ENCODE measurements at places on chromosomes 5 and 9. TPM values are rescaled to one million over a fixed set of nuclear protein-coding genes. Genes with fewer than 3 reads are reported as not detected.

C9orf153 gene
- 0.66 TPM for polyA plus RNA-seq

DNA sequence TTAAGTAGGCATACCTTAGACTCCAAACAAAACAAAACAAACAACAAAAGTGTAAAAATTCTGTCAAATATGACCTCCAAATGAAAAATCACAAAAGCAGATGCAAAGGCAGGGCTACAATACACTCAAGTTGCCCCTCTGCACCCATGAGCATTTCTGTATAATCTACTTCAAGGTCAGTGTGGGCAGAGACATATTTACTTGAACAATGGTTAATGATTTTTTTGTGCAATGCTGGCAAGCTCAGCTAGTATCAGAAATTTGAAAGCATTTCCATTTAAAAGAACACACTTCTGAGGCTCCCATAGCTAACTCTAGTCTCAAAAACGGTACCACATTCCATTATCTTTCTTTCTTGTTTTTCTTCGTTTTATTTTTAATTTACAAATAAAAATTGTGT lies 57.9 kb downstream of the PLCXD3 start:
- DNase-seq = no peak

BTNL8 gene
- 1.1 TPM for polyA plus RNA-seq

GRM6 gene
- polyA plus RNA-seq = 1.9 TPM
